ENCODE measurements at places on chromosomes 6 and 20. TPM values are rescaled to one million over a fixed set of nuclear protein-coding genes. Genes with fewer than 3 reads are reported as not detected.

- no peak for DNase-seq
Measured at GRCh38 chr6:158376631-158377081, 64.4 kb downstream of the TULP4 start.

DNA sequence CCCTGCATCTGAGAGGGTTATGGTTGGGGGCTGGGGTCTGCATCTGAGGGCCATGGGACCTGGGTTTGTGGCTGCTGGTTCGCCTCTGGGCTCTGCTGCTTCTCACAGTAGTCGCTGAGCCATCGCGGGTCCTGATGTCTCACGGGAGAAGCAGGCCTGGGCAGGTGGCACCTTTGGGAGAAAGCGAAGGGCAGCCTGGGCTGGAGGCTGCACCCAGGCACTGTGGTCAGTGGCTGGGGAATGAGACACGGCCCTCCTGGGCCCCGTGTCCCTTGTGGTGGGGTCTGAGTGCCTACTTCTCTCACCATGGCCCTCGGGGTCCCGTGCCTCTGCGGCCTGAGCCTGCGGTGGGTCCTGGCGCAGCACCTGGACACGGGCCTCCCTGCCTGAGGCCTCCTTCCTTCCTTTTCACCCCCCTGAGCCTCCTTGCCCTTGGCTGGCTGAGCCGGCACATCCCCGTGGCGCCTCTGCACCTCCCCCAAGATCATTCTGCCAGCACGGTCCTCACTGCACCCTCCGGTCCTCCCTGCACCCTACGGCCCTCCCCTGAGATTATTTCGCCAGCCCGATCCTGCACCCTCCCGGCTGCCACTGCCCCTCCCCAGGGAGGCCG is 206.0 kb downstream of the ERMARD start:
- DNase-seq, result no peak

- no peak for DNase-seq
Measured at GRCh38 chr6:97177905-97178304, 105.1 kb downstream of the MMS22L start.

DNA sequence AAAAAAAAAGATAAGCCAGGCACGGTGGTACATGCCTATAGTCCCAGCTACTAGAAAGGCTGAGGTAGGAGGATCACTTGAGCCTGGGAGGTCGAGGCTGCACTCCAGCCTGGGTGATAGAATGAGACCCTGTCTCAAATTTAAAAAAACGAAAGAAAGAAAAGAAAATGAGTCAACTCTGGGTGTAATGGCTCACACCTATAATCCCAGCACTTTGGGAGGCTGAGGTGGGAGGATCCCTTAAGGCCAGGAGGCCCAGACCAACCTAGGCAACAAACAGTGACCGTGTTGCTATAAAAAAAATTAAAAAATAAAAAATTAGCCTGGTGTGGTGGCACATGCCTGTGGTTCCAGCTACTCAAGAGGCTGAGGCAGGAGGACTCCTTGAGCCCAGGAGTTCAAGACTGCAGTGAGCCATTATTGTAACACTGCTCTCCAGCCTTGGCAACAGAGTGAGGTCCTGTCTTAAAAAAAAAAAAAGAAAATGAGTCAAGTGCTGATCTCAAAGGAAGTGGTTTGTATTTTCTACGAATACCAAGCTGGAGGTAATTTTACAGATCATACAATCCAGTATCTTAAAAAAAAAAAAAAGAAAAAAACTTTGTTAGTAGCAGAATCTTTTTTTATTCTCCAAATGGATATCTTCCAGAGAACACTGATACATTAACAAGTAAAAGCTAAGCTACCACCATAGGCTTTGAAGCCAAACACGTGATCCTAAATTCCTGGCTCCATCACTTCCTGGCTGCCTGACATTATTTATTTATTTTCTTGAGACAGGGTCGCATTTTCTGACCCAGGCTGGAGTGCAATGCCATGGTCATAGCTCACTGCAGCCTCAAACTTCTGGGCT is 5.7 kb downstream of the COMMD7 start:
- DNase-seq, result no peak

DNA sequence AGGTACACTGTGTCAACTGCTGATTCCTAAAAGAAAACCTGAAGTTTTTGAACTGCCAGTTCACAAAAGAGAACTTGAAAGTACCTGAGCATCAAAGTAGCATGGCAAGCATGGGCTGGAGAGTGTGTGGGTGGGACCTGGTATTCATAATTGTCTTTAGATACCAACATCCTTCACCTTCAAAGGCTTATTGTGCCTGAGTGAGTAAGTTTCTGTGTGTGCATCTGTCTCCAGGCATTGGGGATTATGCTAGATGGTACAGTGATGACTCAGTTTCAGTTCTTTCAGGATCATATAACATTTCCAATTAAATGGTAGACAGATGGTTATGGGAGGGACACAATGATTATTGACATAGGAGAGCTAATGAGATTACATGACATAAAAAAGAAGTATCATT is 238.5 kb downstream of the ZFAND3 start:
- no peak for DNase-seq

GRCh38 chr20:61477451-61477861 is 225.4 kb downstream of the CDH4 start:
- DNase-seq, result no peak

DNA sequence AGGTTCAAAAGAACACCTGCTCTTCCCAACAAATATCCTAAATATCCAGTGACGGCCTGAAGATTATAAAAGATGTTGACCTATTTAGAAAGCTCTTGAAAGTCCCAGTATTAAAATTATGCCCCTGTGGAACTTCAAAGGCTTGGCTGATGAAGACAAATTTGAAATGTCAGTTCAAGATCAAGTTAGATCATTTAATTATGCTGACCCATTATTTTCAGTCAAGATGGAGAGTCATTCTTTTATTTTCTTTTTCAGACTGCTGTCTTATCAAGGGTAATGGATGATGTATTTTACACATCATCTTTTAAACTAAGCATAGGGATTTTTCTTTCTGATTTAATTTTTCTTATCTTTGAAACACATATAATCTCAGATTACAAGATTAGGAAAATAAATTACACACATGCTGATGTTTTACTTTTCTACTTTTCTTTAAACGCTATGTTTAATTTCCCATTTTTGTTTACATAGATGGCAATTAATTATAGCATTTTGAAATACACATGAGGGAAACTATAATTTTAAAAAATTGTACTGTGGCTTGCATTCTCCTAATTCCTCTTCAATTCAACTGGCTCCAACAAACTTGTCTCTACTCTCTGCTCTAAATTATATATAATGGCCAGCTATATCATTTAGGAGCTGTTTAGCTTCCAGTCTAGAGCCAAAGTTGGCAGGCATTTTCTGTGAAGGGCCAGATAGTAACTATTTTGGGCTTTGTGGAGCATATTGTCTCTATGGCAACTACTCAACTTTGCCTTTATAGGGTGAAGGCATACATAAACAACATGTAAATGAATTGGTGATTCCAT is 123.7 kb downstream of the RCAN2 start:
- DNase-seq, result no peak

- no peak for DNase-seq
Measured at GRCh38 chr6:158168040-158168289, at the start of gene SERAC1. Gene SERAC1 (minus strand): TSS chr6:158168262. CDS start chr6:158158363, 9,899 bp downstream.

DNA sequence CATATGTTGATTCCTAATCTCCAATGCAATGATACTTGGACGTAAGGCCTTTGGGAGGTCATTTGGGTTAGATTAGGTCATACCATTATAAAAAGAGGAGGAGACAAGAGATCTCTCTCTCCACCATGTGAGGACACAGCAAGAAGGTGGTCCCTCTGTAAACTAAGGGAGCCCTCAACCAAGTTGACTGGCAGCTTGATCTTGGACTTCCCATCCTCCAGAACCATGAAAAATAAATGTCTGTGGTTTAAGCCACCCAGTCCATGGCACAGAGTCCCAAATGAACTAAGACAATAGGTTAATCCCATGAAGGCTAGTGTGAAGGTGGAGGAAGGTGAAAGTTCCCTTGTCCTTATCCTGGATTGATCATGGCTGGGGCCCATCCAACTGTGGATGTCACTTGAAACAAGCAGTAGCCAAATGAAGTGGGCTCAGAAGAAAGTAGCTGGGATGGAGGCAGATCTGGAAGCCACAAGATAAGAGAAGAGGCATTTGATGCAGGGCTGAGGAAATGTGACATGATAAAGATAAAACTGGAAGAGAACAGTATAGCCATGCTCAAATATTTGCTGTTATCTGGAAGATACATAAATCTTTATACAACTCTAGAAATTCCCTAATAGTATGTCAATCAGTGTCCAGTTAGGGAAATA is 99.9 kb downstream of the BANF2 start:
- DNase-seq, result no peak

DNA sequence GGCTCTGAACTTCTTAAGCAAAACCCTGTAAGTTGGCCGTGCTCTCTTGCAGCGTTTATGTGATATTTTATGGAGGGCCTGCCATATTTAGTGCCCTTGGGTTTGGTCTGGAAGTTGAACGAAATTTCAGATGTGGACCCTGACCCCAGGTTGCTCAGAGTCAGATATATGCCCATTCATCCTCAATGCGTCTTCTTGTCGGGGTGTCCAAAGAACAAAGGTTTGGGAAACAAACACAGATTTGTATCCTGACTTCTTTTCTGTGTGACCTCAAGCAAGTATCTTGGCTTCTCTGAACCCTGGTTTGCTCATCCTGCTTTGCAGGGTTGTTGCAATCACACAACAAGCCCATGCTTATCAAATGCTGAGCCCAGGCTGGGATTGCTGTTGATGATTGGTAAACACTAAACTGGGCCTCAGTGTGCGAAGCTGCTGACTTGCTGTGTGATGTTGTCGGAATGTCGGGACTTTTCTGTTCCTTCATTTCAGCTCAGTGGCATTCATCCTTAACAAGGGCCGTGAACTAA is 103.5 kb upstream of the PTPN1 start:
- DNase-seq, result no peak

DNA sequence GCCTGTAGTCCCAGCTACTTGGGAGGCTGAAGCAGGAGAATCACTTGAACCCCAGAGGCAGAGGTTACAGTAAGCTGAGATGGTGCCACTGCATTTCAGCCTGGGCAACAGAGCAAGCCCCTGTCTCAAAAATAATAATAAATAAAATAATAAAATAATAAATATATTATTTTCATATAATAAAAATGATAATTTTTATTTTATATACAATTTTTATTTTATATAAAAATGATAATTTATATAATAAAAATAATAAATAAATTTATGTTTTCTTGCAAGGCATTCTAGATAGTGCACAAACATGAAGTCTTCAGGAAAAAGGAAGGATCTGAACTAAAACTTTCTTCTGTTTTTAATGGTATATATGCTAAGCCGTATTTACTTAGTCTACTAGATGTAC is 12.6 kb upstream of the SGK1 start:
- DNase-seq, result no peak

GRCh38 chr20:21286775-21287174 is 16.4 kb upstream of the XRN2 start:
- DNase-seq, result no peak

NEDD9 gene
- total RNA-seq, result 107 TPM

NELFE gene
- total RNA-seq, result 74.1 TPM

NRSN1 gene
- not detected for total RNA-seq

PCIF1 gene
- total RNA-seq, result 59.0 TPM

SMAP1 gene
- total RNA-seq, result 21.6 TPM

Data from tibial nerve (tissue), 4 donors.